Motor neuron (in vitro differentiated cells): ENCODE measurements at places on chromosomes 1 and 21. TPM values are rescaled to one million over a fixed set of nuclear protein-coding genes. Genes with fewer than 3 reads are reported as not detected.

Gene MOB3C
- total RNA-seq = 9.2 and 9.7 TPM in 2 replicates

Gene OR13G1
- 0.19 TPM in 1 of 2 replicates, not detected in the other for total RNA-seq

Gene MYBPH
- total RNA-seq = 0.22 TPM in 1 of 2 replicates, not detected in the other

Gene REN
- 0.75 and 0.87 TPM in 2 replicates for total RNA-seq

Gene KCNA2
- total RNA-seq = 0.63 and 0.68 TPM in 2 replicates

Gene MATN1
- 0.22 and 1.0 TPM in 2 replicates for total RNA-seq

Gene TXLNA
- 47.9 and 48.0 TPM in 2 replicates for total RNA-seq

Gene PSRC1
- 50.6 and 52.3 TPM in 2 replicates for total RNA-seq

Gene C1QTNF12
- 0.82 TPM in 1 of 2 replicates, not detected in the other for total RNA-seq

Gene HES2
- 0.14 and 0.21 TPM in 2 replicates for total RNA-seq

Gene TRIM67
- total RNA-seq = 5.0 and 5.9 TPM in 2 replicates

Gene TEDDM1
- total RNA-seq = 0.26 and 0.49 TPM in 2 replicates

Gene SFPQ
- 594 and 606 TPM in 2 replicates for total RNA-seq

Gene ZFP69
- total RNA-seq = 7.2 and 9.4 TPM in 2 replicates

Gene KRTAP10-12
- total RNA-seq = not detected in 2 replicates
